ENCODE measurements at places on chromosomes 7 and 10.

GRCh38 chr10:112491144-112491543 is 44.1 kb downstream of the VTI1A start:
- DNase-seq = no peak

DNA sequence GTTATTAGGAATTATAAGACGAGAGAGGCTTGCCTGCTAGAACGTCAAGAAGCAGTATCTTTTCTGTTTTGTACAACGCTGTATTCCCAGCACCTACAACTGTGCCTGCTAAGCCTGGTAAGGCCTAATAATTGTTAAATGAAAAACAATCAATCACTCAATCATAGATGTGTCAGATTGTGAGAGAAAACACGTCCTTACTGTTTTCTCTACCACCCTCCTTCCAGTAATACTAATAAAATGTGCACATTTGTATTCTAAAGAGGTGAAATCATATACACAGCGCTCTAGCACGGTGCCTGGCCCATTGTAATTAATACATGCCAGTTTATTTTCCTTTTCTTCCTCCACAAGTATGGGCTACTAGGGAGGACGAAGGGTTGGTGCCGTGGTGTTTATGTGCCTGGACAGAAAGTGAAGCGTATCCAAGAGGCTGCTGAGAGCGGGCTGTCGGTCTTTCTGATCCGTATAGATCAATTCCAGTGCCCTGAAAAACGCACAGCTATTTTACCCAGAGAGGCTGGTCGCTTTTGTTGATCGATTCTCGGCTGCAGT is 1.5 kb upstream of the AUTS2 start:
- DNase-seq = no peak

- peak; percentile 67 for DNase-seq
These were observed 77.4 kb downstream of the PON1 start for GRCh38 chr7:95246831-95247370.

DNA sequence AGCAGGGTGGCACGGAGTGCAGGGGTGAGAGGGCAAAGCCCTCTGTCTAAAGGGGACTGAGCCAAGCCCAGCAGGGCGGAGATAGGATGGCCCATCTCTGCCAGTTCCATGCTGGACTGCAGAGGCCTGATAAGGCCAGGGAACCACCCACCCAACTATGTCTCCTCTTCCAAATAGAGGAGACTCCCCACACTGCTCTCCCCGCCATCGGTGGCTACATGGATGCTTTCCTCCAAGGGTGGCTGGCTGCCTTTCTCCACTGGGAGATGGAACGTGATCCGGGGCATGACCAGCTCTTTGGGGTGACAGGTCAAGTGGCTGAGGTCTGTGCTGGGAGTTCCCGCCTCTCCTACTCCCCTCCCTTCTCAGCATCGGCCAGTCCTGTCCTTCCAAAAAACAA is 58.1 kb upstream of the MXI1 start:
- no peak for DNase-seq

DNA sequence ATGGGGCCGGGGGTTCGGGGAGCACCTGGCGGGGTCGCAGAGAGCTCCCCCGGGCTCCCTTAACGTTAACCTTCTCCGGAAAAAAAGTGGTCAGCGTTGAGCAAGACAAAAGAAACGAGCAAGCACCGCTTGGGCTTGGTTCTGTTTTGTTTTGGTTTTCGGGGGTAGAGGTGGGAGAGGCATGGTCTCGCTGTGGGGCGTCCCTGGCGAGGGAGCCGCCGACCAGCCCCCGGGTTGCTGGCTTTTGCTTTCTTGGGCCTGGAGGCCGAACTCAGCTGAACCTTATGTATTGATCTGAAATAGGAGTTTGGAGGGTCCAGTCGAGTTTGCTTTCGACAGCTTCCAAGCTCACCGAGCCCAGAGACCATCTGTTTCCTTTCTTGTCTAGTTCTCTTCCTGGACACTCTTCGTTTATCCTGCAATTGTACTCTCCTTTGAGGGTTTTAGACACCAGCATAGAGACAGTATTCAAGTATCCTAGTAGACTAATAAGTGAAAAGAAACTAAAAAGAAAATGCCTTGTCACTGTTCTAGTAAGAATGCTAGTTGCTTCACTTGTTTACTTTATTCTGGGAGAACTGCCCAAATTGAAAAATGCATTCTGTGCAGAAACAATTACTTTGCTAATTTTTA is 980 bp downstream of the FHIP2A start:
- DNase-seq = no peak

GRCh38 chr10:100803492-100803891 is 58.1 kb downstream of the PAX2 start:
- no peak for DNase-seq

GRCh38 chr10:101060951-101061623 is 702 bp upstream of the KAZALD1 start:
- DNase-seq = peak; percentile 79

GRCh38 chr10:52252307-52252706 is 61.8 kb upstream of the DKK1 start:
- DNase-seq = no peak

DNA sequence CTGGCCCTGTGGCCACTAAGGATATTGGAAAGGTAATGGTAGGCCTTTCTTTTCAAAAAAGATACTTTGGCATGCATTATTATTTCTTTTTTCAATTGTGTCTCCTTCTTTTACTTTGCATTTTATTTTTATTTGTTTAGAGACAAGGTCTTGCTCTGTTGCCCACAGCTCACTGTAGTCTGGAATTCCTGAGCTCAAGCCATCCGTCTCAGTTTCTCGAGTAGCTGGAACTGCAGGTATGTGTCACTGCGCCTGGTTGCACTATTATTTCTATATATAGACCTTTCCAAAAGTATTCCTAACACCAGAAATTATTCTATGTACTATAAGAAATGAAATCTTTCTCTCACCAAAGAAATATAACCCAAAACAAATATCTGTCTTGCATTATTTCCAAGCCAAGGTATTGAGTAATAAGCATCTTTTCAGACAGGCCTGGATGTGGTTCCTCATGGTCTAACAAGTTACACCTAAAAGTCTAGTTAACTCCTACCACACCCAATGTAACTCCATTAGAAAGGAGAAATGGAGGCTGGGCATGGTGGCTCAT is 500.8 kb upstream of the ANKRD30A start:
- DNase-seq = no peak

GRCh38 chr7:113015034-113015645 is 71.5 kb downstream of the GPR85 start:
- no peak for DNase-seq
